ENCODE measurements at places on chromosomes 16 and 17.
A peak's percentile ranks its signal among the peaks of the same experiment; 100 is the strongest.

GRCh38 chr17:10673312-10673711, 16.2 kb upstream of the MYH3 start:
- no peak for DNase-seq

GRCh38 chr17:50889528-50890118, 23.5 kb upstream of the TOB1 start:
- no peak for DNase-seq

DNA sequence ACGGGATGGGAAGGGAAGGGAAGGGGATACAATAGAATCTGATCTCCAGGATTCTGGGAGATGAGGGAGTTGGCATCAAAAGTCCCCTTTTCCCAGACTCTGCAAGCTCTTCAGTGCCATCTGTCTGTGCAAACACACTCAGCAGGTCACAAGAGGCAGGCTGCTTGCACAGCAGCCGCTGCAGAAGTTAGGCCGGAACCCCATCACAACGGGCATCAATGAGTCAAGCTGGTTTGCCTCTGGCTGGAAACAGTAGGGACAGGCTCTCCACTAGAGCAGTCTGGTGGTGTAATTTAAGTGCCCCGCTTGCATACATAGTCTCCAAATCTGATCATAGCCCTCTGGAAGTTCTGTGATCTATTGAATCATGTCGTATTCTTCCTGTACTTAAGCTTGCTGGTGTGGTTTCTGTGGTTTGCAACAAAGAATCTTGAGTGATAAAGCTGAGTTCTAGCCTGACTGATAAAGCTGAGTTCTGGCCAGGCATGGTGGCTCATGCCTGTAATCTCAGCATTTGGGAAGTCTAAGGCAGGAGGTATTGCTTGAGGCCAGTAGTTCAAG, 33.7 kb upstream of the KDM8 start:
- DNase-seq, result peak; percentile 30

DNA sequence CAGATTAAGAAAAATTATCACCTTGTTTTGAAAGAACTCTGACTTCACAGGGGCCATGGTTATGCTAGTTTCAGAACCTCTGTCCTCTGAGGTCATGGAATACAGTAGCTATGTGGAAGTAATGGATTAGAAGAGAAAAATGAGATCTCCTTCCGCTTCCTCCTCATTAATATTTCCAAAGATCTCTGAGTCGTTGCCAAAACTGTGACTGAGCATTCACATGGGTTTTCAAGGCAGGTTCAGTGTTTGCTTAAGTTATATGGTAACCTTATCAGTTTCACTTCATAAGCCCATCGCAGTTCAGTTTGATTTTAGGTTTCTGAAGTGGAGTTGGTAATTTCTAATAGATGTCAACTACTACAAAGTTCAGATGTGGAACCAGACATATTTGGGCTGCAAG, 321.2 kb upstream of the SOX9 start:
- no peak for DNase-seq

GRCh38 chr16:12716658-12717057, 87.0 kb downstream of the CPPED1 start:
- DNase-seq, result no peak

DNA sequence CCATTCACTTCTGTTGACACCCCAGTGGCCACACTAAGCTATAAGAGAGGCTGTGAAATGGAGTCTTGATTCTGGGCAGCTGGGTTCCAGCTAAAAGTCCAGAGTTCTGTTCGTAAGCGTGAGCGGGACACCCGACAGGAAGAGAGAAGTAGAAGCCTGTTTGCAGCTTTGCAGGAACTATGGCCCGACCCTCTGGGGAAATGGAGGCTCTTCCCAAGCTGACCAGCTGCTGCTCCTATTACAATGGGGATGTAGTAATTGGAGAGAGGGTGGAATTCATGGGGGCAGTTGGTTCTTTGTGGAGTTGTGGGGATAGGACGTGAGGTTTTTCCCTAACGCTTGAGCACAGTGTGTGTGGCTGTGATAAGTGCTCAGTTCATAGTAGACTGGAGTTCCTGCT, 28.4 kb downstream of the UBALD1 start:
- DNase-seq, result no peak

DNA sequence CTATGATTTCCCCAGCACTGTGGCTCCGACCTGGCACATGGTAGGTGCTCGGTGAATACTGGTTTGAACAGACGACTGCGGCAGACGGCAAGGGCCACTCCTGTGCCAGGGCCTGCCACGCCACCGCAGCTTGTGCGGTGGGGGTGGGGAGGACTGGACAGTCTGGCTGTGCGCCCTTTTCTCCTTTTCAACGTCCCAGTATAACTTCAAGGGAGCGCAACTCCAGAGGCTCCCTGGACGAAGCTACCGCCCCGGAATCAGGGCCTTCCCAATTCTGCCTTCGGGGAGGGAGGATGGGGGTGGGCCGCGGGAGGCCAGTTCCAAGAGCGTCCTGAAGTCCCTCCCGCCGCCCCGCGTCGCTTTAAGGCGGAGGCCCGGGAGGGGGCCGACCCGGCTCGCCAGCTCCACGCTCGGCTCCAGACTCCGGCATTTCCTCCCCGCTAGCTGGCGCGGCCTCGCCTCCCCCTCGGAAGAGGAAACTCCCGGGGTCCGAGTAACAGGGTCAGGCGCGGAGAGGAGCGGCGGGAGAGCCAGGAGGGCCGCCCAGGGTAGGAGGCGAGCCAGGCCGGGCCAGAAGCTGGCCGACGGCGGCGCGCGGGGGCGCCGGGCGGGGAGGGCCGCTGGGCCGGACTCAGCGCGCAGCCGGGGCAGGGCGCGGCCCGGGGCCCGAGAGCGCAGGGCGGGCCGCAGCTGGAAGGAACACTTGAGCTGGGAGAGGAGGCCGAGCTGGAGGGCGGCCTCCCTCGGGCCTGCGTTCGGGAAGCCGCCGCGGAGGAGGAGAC, at the start of gene ITPRIPL2:
Gene ITPRIPL2, plus strand, starts transcription at position 388 of the 782 bp plus-strand sequence. CDS start 498 bp downstream, outside the sequence.
- peak; percentile 67 for DNase-seq

- no peak for DNase-seq
Measured at GRCh38 chr16:473046-474043, 47.9 kb downstream of the RAB11FIP3 start.

All from T1000 (cell line).